ENCODE measurements at places on chromosomes 1 and 21.

GRCh38 chr1:245091171-245091621, 63.6 kb upstream of the KIF26B start:
- DNase-seq = no peak

GRCh38 chr1:84330125-84330984, 28.8 kb downstream of the SAMD13 start:
- DNase-seq = no peak

DNA sequence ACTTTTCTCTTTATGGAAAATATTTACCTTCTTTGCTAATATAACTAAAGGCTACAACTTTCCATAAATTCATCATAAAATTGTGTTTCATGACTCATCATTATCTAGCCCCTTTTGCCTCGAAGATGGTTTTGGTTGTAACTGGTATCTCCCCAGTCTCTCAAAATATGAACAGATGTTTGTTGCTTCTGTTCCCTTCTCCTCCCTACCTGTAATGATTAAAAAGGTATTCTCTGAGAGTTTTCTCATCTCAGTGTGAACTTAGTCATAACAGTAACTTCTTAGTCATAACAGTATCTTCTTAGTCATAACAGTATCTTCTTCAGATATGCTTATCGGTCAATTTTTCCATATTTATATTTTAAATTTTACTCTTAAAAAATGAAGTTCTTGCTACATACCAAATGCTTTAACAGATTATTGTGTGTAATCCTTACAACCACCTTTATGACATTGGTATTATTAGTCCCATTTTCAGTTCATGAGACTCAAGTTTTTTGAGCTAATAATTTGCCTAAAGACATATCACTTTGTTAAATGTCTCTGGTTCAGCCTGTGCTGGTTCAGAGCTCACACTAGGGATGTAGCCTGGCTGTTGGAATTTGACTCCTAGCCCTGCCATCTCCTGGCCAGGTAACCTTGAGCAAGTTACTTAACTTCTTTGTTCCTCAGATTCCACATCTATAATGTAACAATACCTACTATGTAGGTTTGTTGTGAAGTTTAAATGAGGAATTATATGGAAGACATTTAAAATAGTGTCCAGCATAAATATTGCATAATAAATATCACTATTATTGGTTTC, 32.6 kb downstream of the ATP1B1 start:
- no peak for DNase-seq

DNA sequence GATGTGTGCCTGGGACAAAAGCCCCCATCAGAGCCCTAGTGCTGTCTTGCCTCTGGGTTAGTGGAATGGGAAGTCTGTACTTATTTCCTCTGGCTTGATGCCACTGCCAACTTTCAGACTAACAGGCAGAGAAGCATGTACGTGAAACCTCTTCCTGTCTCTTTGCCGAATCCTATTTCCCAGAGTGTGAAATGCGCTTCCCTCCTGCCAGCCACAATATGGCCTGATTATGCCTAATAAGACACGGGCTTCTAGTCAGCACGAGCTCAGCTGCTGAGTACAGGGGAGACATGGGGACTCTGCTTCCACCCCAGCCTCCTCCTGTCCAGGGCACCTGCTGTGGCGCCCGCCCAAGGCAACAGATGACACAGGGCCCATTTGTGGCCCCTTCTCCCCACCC, 111.4 kb downstream of the KCND3 start:
- DNase-seq = no peak

DNA sequence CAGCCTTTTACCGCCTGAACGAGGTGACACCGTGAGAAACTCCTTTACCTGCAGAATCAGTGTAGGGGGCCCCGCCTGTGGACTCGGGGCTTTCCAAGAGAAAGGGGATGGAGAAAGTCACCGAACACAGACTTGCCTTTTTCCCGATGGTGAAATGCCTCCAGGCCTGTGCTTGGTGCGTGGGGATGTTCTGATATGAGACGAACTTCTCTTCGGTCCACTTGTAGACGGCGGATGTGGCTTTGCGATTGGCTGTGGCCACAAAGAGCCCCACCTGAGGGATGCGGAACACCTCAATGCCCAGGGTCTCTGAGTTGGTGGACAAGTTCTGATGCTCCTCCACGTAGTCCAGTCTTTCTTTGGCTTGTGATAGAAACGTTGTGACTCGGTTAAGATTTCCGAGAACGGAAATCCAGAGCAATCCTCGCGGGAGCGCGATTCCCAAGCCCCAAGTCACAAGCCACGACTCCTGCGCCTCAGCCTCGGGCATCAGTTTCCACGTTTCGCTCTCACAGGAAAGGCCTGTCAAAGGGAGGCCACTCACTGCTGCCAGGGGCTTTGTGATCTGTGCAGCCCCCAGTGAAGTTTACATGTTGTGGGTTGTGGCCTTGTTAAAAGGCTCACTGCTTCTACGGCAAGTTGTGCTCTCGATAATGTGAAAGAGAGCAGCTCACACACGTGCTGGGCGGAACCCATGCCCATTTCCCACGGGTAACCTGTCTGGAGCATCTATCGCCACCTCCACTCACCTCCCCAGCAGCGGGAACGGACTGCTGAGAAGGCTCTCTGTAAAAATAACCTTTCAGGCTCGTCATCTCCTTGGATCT, 12.6 kb downstream of the KRTAP10-1 start:
- no peak for DNase-seq
